ENCODE measurements at places on chromosomes 2 and 18.

DNA sequence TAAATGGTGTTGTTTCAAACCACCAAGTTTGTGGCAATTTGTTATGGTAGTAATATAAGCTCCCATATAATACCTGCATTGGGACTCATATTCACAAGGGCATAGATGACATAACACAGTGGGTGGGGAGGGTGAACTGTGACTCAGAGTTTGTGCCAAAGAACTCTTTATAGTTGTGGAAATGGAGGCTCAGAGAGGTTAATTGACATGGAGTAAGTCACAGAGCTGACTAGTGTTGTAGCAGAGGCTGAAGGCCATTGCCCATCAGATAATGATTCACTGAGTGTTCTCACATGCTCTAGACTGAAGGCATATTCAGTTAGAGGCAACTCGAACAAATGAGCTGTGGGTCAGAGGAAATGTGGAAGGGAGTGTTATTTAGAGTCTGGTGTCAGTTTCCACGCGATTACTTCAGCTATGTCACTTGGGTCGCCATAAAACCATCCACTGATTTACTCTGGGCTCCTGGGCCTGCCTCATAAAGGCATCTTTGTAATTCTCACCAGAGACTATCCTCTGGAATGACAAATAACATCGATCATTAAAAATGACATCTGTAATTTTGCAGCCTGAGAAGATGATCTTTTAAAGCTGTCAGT lies 264.7 kb downstream of the CCDC85A start:
- no peak for DNase-seq

DNA sequence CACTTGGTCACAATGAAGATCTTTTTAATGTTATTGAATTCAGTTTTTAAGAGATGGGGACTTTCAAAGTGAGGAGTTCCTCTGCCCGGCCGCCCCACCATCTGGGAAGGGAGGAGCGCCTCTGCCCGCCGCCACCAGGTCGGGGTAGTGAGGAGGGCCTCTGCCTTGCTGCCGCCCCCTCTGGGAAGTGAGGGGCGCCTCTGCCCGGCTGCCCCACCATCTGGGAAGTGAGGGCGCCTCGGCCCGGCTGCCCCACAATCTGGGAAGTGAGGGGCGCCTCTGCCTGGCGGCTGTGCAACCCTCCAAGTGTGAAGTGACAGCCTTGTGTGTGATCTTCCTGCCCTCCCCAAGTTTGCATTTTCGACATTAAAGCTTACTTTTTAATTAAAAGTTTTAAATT lies 899.3 kb downstream of the TRIB2 start:
- DNase-seq: no peak

GRCh38 chr2:240791221-240791800 lies 28.7 kb downstream of the KIF1A start:
- peak; percentile 10 for DNase-seq

DNA sequence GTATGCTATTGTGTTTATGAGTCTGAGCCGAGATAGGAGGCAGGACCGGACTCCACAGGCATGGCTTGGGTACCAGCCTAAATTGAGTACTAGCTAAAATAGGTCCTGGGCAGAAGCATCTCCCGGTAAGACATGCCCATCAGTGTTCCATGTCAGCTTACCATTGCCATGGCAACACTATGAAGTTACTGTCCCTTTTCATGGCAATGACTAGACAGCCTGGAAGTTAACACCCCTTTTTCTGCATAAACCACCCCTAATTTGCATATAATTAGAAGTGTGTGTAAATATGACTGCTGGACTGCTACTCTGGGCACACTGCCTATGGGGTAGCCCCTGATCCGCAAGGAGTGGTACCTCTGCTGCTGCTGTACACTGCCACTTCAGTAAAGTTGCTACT lies 1005.1 kb upstream of the FAM98A start:
- DNase-seq: no peak

DNA sequence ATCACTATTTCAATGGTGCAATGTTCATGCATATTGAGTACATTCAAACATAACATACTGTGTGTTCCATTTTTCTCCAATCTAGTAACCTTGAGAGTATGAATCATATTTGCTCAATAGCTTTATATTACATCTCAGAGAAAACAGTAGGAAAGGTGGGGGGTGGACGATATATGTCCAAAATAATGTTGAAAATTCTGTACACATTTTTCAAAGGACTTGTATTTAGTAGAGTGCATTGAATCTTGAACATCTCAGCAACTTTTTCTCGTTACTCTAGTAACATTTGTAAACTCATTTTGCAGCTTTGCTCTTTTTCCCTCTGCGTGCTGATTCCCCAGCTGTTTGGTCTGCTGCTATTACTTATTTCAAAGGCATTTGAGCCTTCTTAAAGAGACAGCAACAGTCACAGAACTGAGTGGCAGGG lies 1487.0 kb downstream of the LRP1B start:
- DNase-seq: no peak

DNA sequence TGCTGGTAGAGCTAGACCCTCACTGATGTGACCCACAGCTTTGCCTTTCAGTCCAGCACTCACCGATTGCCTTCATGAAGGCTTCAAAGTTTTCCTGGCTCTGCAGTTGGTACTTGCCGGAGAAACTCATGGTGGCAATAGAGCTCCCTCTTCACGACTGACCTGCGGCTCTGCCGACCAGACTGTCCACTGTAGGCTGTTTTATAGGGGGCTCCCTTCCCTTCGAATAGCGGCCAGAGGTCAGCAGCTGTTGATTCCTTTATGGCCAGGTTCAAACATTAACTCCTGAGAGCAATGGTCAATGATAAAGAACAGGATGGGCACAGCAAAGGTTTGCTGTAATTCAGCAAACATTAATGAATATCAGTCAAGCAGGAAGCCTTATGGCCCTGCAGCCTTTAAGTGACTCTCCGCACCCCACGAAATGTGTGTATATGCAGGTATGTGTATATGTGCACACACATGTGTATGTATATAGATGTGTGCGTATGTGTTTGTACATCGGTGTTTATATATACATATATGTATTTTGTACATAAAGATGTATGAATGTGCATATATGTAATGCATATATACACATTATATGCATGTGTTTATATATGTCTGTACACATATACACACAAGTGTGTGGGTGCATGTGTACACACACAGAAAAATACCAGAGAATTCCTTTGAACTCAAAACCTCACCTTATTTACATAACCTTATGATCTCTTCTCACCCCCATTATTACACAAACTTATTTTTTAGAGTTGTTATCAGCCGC lies at the start of gene FABP1:
Gene FABP1, minus strand, starts transcription at position 175 of the 766 bp plus-strand sequence. Its CDS starts 45 bp downstream, at position 130.
- DNase-seq: no peak

DNA sequence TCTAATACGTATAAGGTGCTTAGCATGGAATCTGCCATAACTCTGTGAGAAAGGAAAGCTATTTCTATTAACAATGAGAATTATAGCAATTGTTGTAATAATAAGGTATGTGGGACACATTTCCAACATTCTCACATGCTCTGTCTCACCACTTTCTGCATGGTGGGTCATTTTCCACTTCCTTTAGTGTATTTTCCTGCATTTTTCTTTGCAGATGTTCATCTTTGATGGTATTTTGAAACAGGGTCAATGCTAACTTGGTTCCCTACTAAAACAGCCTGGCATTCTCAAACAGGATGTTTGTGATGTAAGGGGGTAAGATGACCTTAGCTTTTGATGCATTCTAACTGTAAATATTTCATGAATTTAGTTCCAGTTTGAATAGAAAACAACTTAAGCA lies 54.7 kb downstream of the MYO1B start:
- no peak for DNase-seq

Measured in activated naive CD4-positive, alpha-beta T cell treated with anti-CD3 and anti-CD28 coated beads, Interleukin-2, amount 50 U/mL, for 16 hours (primary cell).